Fibroblast of the aortic adventitia (primary cell): ENCODE measurements at places on chromosomes 1 and 21. TPM values are rescaled to one million over a fixed set of nuclear protein-coding genes. Genes with fewer than 3 reads are reported as not detected.

- peak; percentile 58 for DNase-seq
Observed at GRCh38 chr1:159945483-159946241, at the start of gene IGSF9. Gene IGSF9, minus strand, starts transcription at chr1:159945613. Its CDS starts 2,159 bp downstream, at chr1:159943454.

The AIRE gene
- total RNA-seq, result not detected in 2 replicates

DNA sequence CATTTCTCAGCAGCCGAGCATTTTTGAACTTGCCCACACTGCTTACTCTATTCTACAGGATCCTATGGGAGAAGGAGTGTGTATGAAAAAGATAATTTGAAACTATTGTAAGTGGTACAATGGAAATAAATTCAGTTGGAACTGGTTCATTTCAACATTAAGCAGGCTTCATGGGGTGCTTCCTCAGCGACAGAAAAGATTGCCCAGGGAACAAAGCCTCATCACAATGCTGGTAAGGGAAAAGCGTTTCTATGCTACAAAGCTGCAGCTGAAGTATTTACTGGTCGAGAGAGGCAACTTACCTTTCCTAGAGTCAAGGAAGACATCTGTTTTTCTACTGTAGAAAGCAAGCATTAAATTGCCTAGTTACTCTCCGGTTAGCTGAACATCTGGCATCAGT lies 568.2 kb upstream of the ZP4 start:
- DNase-seq, result no peak

DNA sequence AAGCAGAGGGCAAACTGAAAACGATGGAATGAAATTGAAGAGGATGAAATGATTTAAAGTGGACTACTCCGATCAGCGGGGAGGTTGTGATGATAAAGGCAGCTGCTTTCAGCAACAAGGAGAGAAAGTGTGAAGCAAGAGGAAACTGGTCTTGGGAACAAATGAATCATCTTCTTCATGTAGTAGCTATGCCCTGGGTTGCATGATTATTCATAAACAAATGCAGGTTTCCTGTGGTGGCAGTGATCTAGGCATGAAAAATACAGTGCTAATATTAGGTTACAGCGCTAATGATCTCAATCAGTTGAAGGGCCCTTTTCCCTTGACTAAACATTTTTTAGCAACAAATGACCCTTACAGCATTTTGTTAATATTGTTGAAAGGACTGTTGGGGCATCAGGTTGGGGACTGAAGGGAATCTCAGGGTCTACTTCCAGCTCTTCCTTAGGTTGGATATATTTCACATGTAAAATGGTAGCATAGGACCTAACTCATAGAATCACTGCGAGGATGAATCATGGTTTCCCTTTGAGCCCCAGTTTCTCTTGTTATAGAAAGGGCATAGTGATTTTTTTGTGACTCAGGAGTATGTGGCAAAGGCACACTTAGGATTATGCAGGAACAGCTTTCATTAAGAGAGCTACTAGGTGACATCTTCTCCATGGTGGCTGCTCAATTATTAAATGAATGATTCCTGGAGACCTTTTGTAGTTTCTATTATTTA lies 1.9 kb upstream of the ZFYVE9 start:
- peak; percentile 73 for DNase-seq

The MAEL gene
- not detected in 2 replicates for total RNA-seq

DNA sequence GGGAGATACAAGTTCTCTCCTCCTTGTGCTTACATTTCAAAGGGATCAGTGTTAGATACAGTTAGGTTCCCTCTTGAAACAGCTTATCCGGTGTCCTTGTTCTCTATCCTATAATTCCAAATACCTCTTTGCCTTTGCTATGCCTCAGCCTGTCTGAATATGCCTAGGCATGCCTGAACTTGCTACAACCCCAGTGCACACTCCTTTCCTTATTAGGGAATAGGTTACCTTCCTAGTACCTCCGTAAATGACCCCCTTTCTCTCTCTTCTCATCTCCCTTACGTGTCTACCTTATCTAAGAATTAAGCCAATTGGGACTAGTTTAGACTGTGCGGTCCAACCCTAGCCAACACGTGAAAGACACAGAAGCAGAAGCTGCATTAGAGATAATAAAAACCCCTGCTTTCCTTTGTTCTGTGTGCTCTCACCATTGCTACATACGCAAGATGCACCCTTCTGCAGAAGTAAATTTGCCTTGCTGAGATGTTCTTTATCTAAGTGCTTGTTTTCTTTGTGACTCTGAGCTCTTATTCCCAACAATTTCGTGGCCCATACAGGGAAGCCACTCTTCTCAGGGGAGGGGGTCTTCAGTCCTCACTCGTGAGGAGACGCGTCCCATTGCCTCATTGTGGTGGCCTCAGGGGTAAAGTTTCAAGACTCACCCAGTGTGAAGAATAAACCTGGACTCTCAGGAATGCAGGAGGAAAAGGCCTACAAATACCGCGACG lies 802.1 kb downstream of the PLA2G4A start:
- DNase-seq, result no peak

GRCh38 chr1:30834253-30834652 lies 74.3 kb downstream of the SDC3 start:
- DNase-seq, result no peak

DNA sequence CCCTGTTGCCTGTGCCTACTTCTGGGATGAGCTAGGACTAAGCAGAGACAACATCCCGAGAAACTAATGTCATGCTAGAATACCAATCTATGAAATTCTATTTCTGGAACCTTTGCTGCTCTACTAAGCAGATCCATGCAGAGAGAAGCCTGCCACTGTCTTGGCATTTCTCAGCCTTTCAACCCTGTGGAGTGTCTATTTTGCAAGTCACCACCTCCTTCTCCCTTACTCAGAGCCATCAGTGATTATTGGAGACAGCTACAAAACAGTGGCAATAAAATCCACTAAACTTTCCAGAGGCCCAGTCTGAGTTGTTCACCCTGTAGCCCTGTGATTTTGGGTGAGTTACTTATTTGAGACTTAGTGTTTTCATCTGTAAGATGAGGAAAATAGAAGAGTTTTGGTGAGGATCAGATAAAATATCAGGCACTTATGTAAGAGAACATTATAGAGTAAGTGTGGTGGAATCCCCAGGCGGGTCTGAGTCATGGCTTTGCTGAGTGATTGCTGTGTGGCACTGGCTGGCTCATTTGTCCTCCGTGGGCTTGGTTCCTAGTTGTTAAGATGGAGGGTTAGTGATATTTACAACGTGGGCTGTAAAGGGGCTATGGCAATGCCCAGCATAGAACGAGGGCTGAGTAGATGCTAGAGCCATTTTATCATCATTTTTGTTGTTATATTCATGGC lies 61.1 kb downstream of the FMN2 start:
- DNase-seq, result no peak

DNA sequence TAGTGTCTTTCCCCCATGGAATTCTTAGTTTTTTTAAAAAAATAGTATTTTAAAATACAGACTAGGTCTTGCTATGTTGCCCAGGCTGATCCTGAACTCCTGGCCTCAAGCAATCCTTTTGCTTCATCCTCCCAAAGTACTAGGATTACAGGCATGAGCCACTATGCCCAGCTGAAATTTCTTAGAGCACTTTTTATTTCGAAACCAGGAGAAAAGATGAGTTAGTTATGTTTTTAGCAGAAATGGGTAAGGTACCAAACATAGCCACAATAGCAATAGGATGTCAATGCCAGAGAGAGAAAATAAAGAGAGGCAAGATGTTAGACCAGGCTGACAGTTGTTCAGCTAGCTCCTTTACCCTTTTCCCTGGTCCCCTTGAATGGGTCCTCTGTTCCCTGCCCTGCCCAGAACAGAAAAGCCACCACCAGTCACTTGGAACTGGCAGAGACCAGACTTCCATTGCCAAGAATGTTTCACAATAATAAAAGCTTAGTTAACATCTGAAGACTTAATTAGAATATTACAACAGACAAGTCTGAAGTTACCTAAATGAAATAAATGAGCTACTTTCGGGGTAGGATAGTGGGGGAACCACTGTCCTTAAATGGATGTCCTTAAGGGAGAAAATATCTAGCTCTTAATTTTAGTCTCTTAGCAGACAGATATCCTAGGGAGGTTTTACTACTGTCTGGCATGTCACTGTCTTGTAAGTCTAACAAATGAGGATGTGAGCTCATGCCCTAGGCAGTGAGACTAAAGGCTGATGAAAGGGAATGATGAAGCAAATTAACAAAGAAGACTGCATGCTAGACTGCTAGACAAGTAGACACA lies 54.3 kb downstream of the ABL2 start:
- DNase-seq, result peak; percentile 45

DNA sequence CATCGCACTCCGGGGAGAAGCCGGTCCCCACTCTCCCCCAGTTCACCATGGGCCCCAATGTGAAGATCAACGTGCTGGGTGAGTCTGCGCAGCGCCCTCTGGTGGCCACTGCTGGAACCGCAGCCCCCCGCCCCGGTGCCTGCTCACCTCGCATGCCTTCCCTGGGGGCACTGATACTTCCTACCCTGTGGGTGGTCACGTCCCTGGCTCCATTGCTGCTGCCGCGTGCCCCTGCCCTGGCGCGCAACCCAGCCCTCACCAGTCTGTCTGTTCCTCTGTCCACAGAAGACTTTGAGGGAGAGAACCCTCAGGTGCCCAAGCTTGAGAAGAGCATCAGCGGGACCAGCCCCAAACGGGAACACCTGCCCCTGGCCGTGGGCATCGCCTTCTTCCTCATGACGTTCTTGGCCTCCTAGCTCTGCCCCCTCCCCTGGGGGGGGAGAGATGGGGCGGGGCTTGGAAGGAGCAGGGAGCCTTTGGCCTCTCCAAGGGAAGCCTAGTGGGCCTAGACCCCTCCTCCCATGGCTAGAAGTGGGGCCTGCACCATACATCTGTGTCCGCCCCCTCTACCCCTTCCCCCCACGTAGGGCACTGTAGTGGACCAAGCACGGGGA lies 7.6 kb downstream of the EFNA3 start:
- peak; percentile 39 for DNase-seq

The LCE1D gene
- not detected in 2 replicates for total RNA-seq

GRCh38 chr1:6162773-6163172 lies 17.3 kb downstream of the CHD5 start:
- DNase-seq, result no peak

The TFF2 gene
- total RNA-seq, result not detected in 2 replicates

DNA sequence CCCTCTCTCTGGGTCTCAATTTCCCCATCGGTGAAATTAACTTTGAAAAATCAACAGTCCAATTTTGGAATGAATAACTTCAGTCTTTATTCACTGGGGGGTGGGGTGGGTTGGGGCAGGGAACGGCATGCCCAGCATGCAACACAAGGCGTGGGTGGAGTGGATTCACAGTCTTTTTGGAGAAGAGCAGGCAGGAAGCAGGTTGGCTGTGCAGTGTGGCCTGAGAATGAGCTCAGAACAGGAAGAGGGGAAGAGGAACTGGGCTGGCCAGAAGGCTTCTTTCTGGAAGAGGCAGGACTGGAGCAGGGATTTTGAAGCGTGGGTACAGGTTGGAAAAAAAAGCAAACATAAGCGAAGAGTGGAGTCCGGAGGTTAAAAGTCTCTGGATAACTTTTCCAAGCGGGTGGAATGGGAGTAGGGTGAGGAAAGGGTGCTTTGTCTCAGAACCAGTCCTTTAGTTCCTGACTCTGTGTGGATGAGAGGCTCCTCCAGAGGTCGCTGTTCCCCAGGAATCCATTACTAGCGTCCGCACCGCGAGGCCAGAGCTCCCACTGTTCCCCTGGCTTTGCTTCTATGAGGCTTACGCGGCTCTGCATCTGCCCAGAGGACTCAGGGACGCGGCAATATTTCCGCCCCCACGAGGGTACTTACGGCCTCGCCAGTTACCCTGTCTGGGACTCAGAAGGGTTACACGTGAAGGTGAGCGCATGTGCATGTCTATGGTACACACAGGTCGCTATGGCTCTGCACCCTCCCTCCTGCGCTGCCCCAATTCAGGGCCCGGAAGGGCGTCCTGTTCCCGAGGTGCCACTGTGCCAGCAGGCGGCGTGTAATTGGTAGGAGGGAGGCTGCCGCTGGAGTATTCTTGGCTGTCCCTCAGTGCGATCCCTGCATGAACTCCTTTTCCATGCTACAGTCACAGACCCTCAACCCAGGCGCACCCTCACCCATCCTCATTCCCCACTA lies 5.5 kb upstream of the FOXD2 start:
- DNase-seq, result peak; percentile 86
